ENCODE measurements at places on chromosomes 2 and 18.

DNA sequence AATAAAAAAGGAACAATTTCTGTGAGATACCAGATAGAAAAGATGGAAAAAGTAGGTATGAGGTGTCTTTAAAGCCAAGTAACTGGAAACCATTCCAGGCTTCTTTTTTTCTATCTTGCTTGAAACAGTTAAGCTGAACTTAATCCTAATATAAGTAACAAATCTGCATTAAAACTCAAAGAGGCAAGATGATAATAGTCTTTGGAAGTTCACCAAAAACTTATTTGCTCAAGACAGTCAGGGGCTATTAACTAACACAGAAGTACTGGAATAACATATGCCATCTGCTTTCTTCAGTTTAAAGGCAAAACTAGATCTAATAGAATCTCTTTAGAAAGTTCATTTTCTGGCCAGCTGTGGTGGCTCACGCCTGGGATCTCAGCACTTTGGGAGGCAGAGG lies 18.8 kb downstream of the PDIA6 start:
- no peak for DNase-seq

GRCh38 chr2:75862547-75862946 lies 151.8 kb upstream of the GCFC2 start:
- no peak for DNase-seq

GRCh38 chr18:44759925-44760342 lies 79.2 kb downstream of the SETBP1 start:
- DNase-seq, result no peak

- no peak for DNase-seq
Observed at GRCh38 chr2:210432633-210433032, 43.9 kb downstream of the LANCL1 start.

DNA sequence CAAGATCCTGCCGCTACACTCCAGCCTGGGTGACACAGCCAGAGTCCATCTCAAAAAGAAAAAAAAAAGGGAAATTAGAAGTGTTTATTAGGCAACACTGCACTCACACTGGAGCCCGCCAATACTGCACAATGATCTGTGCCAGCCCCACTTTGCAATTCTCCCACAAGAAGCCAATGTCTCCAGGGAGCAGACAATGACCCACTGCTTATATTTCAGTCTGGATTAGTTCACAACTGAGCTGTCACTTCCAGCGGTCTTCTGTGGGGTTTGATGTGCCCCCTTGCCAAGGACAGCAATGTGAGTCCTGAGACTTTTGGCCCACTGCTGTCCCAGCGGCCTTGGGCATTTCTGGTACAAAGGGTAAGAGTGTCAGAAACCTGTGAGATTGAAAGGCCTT lies 85.6 kb upstream of the PPM1B start:
- no peak for DNase-seq
